T-helper 2 cell treated with Interferon-gamma antibody and Interleukin-4, amounts not matched to agents 100 ng/mL and 5 ng/mL, for 36 hours (primary cell): ENCODE measurements at places on chromosomes 7 and 10. TPM values are rescaled to one million over a fixed set of nuclear protein-coding genes. Genes with fewer than 3 reads are reported as not detected.

The ASIC3 gene
- 6.0 and 6.6 TPM in 2 replicates for total RNA-seq

The CPN1 gene
- not detected in 2 replicates for total RNA-seq

The OR6V1 gene
- total RNA-seq = not detected in 2 replicates

The RASA4B gene
- total RNA-seq = 16.2 and 17.0 TPM in 2 replicates

The ASAH2B gene
- 2.1 and 2.2 TPM in 2 replicates for total RNA-seq

The SLC18A3 gene
- total RNA-seq = not detected in 2 replicates

The OR2A5 gene
- total RNA-seq = not detected in 2 replicates

The GSDME gene
- 2.1 and 2.3 TPM in 2 replicates for total RNA-seq

The PLAU gene
- total RNA-seq = 4.5 and 4.8 TPM in 2 replicates

The NUDT13 gene
- 0.73 and 0.86 TPM in 2 replicates for total RNA-seq

The DKK1 gene
- not detected in 2 replicates for total RNA-seq

The OPN1SW gene
- total RNA-seq = not detected in 2 replicates

The PALD1 gene
- 1.1 and 1.2 TPM in 2 replicates for total RNA-seq

The CAMK2B gene
- total RNA-seq = 0.27 and 0.30 TPM in 2 replicates

The SPDYE8 gene
- total RNA-seq = not detected in 2 replicates

The INHBA gene
- total RNA-seq = 0.09 TPM in 1 of 2 replicates, not detected in the other

The CCDC3 gene
- total RNA-seq = 0.07 and 0.09 TPM in 2 replicates

The PDE1C gene
- total RNA-seq = not detected in 2 replicates

The TPST1 gene
- 0.48 and 0.55 TPM in 2 replicates for total RNA-seq

The SVOPL gene
- total RNA-seq = 1.0 and 1.2 TPM in 2 replicates

The AKR1C2 gene
- total RNA-seq = not detected in 2 replicates

The MKX gene
- 0.68 TPM in 1 of 2 replicates, not detected in the other for total RNA-seq

The GRM3 gene
- not detected in 2 replicates for total RNA-seq

The PNLIPRP3 gene
- not detected in 2 replicates for total RNA-seq

The HACD1 gene
- total RNA-seq = 0.86 and 1.3 TPM in 2 replicates

The ING3 gene
- total RNA-seq = 25.7 and 25.9 TPM in 2 replicates
